Breast epithelium (tissue), 4 donors: ENCODE measurements at places on chromosomes 4 and X. TPM values are rescaled to one million over a fixed set of nuclear protein-coding genes. Genes with fewer than 3 reads are reported as not detected.

DNA sequence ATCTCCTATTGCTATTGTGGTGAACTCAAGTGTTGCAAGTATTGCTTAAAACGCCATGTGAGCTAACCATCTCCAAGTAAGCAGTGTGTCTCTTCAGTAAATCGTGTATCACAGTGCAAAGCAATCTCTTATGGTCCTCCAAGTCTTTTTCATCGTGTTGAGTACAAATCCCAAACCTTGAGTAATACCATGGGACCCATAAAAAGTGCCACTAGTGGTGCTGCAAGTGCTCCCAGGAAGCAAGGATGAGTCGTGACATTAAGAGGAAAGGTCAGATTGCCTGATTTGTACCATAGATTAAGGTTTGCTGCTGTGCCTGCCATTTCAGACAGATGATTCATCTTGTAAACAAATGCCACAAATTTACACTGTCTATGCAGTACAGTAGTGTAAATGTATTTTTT is 66.9 kb upstream of the BMPR1B start:
- H3K4me1 ChIP-seq, result no peaks in the 10 kb centered on the region
- no peaks in the 10 kb centered on the region for H3K27me3 ChIP-seq
- no peaks in the 10 kb centered on the region for H3K36me3 ChIP-seq
- no peak for DNase-seq

- no peak for DNase-seq
- no peaks in the 10 kb centered on the region for H3K4me1 ChIP-seq
- H3K27me3 ChIP-seq, result no peaks in the 10 kb centered on the region
- H3K4me3 ChIP-seq, result no peak overlapping the region
These were observed 163.8 kb upstream of the HDX start for GRCh38 chrX:84666086-84666485.

Gene MAGEA10
- not detected for total RNA-seq

Gene XAGE1A
- not detected for total RNA-seq

Gene ARAF
- 27.9 TPM for total RNA-seq
